ENCODE measurements at places on chromosomes 13 and 19.

GRCh38 chr13:98384739-98385138 lies 192.2 kb downstream of the STK24 start:
- no peak for DNase-seq

- DNase-seq: no peak
These were observed 19.6 kb downstream of the C13orf46 start for GRCh38 chr13:113954046-113954835.

GRCh38 chr19:30479231-30479630 lies 107.0 kb downstream of the ZNF536 start:
- DNase-seq: no peak

DNA sequence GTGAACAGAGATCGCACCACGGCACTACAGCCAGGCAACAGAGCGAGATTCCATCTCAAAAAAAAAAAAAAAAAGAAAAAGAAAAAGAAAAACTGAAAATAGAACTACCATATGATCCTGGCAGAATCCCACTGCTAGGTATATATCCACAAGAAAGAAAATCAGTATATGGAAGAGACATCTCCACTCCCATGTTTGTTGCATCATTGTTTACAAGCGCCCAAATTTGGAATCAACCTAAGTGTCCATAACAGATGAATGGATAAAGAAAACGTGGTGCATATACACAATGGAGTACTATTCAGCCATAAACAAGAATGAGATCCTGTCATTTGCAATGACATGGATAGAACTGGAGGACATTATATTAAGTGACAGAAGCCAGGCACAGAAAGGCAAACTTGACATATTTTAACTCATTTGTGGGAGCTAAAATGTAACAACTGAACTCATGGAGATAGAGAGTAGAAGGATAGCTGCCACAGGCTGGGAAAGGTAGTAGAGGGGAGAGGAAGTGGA lies 26.1 kb downstream of the DYRK1B start:
- DNase-seq: no peak

GRCh38 chr19:1449467-1450442 lies at the start of gene APC2:
APC2 (plus strand) TSS chr19:1450121; CDS start chr19:1453002, 2,881 bp downstream.
- DNase-seq: no peak

DNA sequence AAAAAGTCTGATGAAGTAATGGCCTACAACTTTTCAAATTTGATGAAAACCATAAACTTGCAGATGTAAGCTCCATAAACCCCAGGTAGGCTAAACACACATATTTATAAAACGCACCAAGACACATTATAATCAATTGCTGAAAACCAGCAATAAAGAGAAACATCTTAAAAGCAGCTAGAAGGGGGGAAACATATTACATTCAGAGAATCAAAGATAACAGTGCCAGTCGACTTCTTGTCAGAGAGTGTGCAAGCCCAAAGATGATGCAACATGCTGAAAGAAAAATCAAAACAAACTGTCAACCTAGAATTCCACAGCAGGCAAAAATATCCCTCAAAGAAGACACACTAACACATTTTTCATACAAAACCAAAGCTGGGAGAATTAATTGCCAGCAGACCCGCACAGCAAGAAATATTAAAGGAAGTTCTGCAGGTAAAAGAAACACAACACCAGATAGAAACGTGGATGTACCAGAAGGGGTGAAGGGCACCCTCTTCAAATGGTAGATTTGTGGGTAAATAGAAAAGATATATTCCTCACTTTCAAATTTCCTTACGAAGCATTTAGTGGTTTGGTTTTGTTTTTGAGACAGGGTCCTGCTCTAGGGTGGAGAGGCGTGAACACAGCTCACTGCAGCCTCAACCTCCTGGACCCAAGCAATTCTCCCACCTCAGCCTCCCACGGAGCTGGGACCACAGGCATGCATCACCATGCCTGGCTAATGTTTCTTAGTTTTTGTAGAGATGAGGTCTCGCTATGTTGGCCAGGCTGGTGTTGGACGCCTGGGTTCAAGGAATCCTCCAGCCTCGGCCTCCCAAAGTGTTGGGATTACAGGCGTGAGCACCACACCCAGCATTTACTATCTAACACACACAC lies 16.5 kb upstream of the ATP1A3 start:
- no peak for DNase-seq

DNA sequence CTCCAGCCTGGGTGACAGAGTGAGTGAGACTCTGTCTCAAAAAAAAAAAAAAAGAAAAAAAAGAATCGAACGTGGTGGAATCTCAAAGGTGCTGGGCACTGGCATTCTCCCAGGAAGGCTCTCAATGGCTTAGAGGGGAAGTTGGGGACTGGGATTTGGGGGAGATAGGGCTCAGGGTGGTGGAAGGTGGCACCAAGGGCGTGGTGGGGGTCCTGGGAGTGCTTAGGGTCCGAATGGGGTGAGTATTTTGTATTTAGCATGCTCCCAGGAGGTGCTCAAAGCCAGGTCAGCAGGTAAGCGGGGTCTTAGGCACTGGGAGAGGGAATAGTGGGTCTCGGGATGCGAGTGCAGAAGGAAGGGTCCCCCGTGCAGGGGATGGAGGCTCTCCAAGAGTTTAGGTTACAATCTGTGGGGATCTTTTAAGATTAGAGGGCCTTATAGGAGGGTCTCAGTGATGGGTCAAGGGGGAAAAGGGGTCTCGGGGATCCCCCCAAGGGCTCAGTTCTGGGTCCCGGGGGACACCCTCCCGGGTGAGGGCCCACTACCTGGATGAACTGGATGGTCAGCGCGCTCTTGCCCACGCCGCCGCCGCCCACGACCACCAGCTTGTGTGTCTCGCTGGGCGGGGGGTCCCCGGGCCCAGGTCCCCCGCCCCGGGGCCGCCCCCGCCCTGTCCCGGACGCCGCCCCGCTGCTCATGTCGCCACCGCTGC lies 386 bp downstream of the RRAS start:
- no peak for DNase-seq

- DNase-seq: no peak
These were observed 51.7 kb downstream of the MYH14 start for GRCh38 chr19:50255115-50255514.

DNA sequence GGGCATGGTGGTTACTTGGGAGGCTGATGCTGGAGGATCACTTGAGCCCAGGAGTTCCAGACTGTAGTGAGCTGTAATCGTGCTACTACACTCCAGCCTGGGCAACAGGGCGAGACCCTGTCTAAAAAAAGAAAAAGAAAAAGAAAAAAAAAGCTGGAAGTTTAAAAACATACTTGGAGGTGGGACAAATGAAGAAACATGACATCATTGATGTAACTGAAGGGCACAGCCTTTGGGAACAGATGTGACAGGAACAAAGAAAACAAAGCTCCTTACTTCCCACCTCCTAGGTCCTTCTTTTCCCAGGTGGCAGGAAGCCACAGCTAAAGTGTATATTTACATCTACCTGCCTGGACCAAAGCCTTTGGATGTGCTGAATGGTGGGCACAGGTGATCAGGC lies 1.9 kb downstream of the PEX11G start:
- DNase-seq: no peak

- no peak for DNase-seq
These were observed 270.4 kb downstream of the ENOX1 start for GRCh38 chr13:43516401-43516833.

DNA sequence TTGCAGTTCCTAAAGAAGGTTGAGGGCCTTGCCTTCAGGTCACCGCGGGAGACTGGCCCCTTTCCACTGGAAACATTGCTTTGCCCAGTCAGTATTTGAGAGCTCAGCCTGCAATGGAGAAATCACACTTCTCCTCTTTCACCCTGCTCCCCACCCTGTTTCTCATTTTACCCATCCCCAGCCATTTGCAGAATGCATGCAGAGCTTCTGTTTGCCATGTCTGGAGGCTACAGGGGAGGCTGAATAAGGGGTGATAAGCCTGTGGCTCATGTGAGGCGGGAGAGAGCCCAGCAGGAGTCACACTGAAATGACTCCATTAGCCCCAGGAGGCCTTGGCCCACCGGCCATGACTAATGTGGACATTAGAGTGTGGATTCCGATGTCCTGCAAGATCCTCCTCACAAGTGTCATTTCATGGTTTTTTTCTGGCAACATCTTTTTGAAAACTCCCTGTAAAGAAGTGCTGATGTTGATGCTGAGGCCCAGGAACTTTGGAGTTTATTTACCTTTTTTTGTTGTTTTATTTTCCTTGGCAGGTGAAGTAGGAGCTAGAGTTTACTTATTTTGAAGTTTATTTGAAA lies 6.3 kb downstream of the SPINT2 start:
- no peak for DNase-seq

DNA sequence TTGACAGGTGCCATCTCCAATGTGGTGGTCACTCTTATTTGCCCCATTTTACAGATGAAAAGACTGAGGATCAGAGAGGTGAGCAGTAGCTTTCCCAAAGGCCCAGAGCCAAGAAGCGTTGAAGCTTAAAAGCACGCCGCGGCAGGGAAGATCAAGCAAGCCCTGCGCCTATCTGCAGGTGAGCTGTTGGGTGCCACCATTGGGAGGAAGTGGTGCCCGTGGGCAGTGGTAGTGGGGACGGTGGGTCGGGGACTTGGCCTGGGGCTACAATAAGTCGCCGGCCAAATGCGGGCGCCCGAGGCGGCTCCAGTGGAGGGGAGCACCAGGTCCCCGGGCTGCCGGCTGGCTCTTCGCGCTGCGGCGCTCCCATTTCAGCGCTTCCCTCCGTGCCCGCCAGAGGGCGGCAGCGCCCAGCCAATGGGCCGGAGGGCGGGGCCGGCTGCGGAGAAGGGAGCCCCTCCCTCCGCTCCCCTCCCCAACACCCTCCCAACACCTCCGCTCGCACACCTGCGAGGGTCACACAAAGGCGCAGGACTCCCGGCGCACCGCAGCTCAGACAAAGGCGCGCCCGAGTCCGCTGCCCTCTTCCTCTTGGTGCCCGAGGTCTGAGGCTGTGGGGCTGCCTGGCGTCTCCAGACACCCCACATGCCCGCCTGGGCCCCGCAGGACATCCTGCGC lies 744 bp upstream of the POU2F2 start:
- peak; percentile 83 for DNase-seq

- DNase-seq: no peak
These were observed 20.2 kb downstream of the AP1M1 start for GRCh38 chr19:16217716-16218451.

DNA sequence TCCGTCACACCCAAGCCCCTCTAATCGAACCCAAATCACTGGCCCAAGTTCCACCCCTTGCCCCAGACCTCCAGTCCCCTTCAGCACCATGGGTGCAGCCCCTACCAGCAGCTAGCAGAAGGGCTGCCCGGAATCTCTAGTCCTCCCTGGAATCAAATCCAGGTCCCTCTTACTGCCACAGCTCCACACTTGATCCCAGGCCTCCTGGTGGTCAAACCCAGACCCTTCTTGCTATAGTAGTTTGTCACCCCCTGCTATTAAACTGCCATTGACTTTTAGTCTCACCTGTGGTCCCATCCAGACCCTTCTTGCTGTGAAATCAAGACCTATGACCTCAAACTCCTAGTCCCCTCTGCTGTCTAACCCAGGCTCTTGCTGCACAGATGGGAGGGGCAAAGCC lies 8.7 kb downstream of the HIPK4 start:
- DNase-seq: no peak

DNA sequence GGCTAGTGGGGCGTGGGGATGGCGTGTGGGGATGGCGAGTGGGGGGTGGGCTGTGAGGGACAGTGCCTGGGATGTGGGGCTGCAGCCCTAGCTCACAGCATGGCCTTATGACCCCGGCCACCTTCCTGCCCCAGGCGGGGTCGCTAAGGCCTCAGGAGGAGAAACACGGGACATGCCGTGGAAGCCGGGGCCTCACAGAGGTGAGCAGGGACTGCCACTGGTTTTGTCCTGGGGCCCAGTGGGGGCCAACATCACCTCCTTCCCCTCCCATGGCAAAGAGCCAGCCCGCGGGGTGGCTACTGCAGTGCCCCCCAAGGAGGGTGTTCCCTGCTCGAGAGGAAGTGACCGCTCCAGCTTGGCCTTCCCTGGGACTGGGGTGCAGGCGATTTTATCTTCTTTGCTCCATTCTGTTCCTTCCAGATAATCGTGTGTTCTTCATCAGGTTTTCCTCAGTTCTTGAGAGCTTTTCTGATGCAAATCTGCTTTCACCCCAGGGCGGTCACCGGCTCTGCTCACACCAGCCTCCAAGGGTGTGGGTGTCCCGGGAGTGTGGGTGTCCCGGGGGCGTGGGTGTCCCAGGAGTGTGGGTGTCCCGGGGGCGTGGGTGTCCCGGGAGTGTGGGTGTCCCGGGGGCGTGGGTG lies 1.2 kb downstream of the F7 start:
- DNase-seq: no peak

DNA sequence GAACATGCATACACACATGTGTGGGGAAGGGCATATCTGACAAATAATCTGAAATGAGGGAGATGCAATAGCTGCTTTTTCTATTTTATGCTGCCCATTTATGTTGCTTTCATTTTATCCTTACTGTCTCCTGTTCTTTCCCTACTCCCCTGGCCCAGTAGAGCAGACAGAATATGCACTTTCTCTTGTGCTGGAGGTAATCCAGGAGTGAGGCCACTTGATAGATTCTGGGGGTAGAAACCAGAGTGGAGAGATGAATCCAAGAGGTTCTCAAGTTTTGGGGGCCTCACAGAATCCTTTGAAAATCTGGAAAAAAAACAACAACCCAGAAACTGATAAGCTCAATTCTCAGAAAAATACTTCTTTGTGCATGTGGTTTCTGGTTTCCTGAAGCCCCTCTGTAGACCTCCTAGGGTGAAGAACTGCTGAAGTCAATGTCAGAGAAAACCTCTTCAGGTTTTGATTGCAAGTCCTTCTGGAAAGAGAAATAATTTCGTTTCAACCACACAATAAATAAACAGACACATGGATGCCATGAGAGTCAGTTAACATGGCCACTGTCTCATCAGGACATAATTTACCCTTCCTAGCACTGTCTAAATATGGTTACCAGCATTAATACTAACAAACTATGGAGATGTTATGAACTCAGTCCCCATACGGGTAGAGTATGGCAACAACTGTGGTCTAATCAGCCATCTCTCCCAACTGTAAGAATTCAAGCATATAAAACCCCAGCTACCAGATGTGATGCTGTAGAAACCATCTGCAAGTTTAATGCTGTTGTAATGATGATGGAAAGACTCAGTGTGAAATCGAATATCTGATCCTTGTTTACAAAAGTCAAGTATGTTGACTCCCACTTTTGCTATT lies 355.6 kb downstream of the SLC7A1 start:
- no peak for DNase-seq

- no peak for DNase-seq
These were observed 14.5 kb upstream of the DCT start for GRCh38 chr13:94494026-94494425.

- DNase-seq: no peak
These were observed 345.8 kb downstream of the TBC1D4 start for GRCh38 chr13:75136151-75136550.

DNA sequence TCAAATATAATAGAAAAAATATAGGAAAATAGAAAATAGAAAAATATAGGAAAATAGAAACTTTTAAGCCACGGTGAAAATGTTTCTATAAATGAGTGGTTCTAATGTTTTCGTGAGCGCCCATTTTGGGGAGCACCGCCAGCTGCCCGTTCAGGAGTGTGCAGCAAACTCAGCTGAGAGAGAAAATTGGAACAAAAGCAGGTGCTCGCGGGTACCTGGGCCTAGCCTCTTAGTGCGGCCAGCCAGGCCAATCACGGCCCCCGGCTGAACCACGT lies 204 bp upstream of the PDX1 start:
- DNase-seq: no peak

- DNase-seq: no peak
These were observed 222.4 kb downstream of the DACH1 start for GRCh38 chr13:71644579-71644978.

- no peak for DNase-seq
These were observed 38.3 kb downstream of the PEX11G start for GRCh38 chr19:7450243-7451223.

All from stimulated activated CD4-positive, alpha-beta T cell treated with anti-CD3 and anti-CD28 coated beads, Interleukin-4, amount 100 ng/mL, for 24 hours (primary cell).